ENCODE measurements at places on chromosomes 7 and 10.

DNA sequence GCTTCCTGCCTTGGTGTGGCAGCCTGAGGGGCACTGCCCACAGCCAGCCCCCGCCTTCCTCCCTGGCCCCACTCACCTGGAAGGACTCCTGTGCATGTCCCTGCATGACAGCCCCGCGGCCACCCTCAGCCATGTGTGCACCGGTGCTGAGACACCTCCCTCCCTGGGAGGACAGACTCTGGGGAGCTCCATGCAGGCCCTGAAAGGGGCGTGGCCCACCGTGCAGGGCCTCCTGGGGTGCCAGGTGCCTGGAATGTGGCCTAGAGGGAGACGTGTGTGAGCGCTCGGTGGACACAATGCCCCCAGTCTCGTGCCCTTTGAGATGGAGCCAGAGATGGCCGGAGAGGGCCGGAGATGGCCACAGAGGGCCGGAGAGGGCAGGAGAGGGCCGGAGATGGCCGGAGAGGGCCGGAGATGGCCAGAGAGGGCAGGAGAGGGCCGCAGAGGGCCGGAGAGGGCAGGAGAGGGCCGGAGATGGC lies 59.1 kb upstream of the PPP2R2D start:
- DNase-seq = no peak

- DNase-seq = no peak
Measured at GRCh38 chr10:11465406-11465805, 146.0 kb downstream of the USP6NL start.

- DNase-seq = no peak
Measured at GRCh38 chr7:127974446-127975035, 56.7 kb downstream of the LRRC4 start.

GRCh38 chr10:1465418-1465911 lies 271.9 kb downstream of the ADARB2 start:
- no peak for DNase-seq

- no peak for DNase-seq
Measured at GRCh38 chr10:70201105-70201504, 30.8 kb upstream of the SAR1A start.

DNA sequence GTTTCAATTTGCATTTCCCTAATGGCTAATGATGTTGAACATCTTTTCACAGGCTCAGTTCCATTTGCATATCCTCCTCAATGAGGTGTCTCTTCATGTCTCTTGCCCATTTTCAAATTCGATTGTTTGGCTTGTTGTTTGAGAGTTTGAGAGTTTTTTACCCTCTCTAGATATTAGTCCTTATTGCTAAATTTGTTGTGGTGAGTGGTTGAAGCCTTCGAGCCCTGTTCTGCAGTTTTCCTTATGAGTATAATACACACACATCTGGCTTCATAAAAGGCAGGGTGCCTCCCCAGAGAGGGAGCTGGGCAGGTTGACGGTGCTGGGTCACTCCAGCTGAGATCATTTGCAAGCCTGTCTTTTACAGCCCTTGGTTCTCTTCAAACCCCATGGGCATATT lies 65.1 kb downstream of the RGS10 start:
- no peak for DNase-seq

GRCh38 chr10:96890172-96890513 lies 58.0 kb downstream of the LCOR start:
- DNase-seq = no peak

GRCh38 chr10:89543841-89544240 lies 8.4 kb upstream of the SLC16A12 start:
- no peak for DNase-seq

DNA sequence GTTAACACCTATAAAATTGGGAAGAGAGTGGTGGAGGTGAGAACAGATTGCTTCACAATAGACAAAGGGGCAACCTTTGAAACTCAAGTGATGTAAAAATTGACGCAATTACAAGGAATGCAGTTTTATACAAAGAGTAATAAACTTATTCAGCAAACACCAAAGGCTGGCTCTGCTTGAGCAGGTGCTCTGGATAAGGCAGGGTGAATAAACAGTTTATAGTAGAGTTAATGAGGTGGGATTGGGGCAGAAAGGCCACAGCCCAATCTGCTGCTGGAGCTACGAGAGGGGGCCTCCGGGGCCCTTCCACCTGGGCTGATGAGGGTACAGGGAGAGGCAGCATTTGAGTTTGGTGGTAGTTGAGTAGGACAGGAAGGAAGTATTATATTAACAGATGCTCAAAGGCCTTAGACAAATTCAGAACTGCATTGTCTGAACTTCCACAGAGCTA lies 6.0 kb downstream of the MUC12 start:
- no peak for DNase-seq

GRCh38 chr10:26725837-26726727 lies 28.6 kb downstream of the PDSS1 start:
- no peak for DNase-seq

DNA sequence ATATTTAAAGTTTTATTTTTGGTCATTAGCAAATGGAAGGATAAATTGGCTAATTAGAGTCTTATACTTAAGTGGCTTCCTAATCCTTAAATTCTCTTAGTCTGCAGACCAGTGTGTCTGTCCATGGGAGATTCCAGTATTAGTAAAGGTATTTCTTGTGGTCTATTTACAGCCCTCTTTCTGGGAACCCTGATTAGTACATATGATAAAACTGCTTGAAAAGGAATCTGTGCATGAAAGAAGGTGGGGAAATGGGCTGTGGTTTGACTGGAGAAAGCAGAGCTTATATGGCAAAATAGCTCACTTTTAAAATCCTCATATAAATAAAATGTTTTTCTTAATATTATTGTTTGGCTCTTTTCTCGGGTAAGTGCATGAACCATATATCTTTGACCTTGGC lies 124.5 kb upstream of the RHOBTB1 start:
- no peak for DNase-seq

DNA sequence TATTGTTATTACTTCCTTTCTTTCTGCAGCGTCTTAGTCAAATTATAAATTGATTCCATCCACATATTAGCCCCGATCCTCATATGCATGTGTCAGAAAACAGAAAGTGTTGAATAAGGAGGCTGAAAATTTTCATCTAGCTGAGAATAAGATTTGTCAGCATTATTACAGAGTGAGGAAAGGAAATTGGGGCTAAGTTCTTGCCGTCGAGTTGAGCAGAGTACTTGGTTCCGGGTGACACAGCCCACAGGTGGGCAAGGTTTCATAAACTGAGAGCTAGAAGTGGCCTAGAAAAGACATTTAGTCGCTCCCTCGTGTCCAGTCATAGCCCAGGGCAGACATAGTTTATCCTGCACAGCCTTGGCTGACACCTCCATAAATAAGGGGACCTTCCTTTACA lies 461.7 kb upstream of the GALNT17 start:
- no peak for DNase-seq

- DNase-seq = no peak
Measured at GRCh38 chr10:79327090-79327457, 20.2 kb upstream of the PPIF start.

DNA sequence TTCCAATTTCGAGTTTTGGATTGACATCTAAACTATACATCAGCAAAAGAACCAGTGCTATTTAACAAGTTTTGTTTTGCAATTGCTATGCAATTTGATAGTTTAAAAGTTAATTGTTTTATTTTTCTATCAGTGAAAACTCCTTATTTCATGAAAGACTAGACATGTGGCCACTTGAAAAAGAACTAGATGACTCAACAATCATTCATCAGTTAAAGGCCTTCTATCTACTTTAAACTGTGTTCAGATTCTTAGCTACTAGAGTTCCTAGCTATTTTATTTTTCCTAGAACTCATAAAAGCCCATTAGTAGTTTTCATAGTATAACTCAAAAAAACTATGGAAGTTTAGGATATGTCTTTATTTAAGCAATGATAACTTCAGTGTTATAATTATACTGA lies 104.6 kb upstream of the LSM8 start:
- DNase-seq = no peak

- no peak for DNase-seq
Measured at GRCh38 chr7:113026941-113027340, 59.7 kb downstream of the GPR85 start.

- DNase-seq = peak; percentile 42
Measured at GRCh38 chr10:58107506-58107905, 160.2 kb downstream of the IPMK start.

DNA sequence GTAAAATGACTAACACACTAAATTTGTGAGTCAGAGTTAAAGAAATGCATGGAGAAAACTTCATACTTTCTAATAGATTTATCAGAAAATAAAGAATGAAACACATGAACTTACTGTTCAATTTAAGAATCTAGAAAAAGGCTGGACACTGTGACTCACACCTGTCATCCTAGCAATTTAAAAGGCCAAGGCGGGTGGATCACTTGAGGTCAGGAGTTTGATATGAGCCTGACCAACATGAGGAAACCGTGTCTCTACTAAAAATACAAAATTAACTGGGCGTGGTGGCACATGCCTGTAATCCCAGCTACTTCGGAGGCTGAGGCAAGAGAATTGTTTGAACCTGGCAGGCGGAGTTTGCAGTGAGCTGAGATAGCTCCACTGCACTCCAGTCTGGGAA lies 1106.2 kb upstream of the LRRN3 start:
- no peak for DNase-seq

GRCh38 chr7:13742126-13742525 lies 247.3 kb downstream of the ETV1 start:
- peak; percentile 44 for DNase-seq

DNA sequence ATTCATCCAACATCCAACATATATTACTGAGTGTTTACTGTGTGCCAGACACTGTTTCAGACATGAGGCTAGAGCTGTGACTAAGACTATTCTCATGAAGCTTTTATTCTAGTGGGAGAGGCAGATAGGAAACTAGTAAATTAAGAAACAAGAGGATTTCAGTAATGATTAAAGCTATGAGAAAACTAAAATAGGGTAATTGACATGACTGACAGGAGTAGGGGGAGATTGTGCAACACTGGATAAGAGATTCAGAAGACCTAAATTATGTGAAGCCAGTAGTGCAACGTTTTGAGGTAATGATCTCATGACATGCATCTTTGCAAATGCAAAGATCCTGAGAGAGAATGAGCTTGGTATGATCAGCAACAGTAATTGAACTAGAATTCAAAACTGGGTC lies 48.6 kb upstream of the MKLN1 start:
- no peak for DNase-seq

DNA sequence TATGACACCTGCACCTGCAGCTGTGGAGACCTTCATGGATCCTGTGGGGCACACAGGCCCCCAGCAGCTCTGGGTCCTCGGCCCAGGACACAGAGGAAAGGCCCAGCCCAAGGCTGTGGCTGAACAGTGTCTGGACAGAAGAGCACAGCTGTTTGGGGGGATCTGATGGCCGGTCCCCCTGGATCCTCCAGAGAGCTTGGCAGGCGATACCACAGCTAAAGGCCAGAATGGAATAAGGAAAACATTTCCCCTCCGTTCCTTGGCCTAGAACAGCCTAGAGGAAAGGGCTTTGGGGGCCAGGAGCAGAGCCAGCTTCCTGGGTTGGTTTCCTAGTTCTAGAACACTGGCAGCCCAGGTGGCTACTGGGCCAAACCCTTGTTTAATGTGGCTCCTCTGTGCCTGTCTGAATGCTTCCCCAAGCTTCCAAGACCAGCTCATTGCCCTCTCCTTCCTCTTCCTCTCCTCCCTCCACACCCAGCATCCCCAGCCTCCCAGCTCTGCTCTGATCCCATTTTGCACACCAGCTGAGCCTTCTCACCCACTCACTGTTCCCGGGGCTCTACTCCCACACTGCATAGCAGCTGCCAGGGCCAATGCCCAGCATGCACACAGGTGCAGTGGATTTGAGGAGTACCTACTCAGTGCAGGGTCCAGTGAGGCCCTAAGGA lies 46.9 kb downstream of the GPAM start:
- no peak for DNase-seq

GRCh38 chr7:142508251-142508650 lies 241.0 kb upstream of the PRSS1 start:
- DNase-seq = no peak

DNA sequence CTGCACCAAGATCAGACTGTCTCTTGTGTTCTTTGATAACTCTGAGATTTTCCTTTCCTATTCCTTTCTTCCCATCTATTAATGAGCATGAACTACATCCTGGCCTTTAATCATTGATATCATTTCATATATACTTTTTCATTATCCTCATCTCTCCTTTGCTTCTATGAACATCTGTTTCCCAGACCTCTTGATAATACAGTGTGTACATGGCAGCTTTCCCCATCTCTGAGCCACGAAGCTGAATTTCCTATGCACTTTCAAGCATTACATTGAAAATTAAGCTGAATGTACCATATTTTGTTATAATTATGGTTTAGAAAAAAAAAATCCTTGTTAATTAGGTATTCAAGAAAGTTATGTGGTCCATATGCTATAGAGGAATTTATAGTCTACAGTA lies 60.9 kb upstream of the CREB5 start:
- DNase-seq = no peak

GRCh38 chr10:7533657-7534479 lies 123.0 kb upstream of the SFMBT2 start:
- no peak for DNase-seq

DNA sequence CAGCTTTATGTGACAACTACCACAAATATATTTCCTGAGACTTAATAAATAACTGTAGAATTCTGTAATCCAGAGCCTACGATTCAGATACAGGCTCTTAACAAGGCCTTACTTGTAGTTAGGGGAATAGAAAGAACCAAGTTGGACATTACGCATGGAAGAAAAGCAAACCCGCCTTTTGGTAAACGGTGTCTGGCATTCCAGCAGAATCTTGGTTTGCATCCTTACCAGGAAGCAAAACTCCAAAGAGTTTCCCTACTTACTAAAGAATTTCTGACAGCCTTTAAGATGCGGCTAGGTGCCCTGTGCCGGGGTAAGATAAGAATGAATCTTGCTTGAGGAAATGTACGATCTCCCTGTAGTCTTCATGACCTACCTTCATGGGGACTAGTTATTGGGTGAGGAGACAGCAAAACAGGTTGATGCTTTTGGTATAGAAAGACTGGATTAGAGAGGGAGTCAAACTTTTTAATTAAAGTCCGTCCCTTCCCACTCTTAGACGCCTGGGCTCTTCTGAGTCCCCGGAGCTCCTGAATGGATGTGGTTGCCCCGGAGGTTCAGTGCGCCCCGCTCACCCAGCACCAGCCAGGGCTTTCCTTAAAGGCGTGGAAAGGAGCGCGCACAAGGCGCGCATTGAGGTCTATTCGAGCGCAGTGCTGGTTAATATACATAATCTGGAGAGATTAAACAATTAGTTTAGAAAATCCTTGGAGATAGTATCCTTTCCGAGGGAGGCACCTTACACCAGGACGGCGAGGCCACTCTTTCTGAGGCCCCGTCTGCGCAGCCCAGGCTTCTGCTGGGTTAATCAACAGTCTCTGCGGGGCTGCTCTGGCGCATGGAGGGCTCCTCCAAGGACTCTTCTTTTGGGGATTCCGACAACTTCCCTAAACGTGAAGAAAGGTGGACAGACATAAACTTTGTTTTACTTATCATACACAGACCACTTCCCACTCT lies 11.5 kb downstream of the PTF1A start:
- DNase-seq = no peak

- no peak for DNase-seq
Measured at GRCh38 chr7:154424350-154424749, 372.2 kb downstream of the DPP6 start.

GRCh38 chr10:121947343-121948330 lies 19.8 kb upstream of the ATE1 start:
- no peak for DNase-seq

GRCh38 chr10:73875139-73875475 lies 752 bp upstream of the CAMK2G start:
- no peak for DNase-seq

- DNase-seq = peak; percentile 77
Measured at GRCh38 chr7:23470330-23471105, at the start of gene IGF2BP3. Gene IGF2BP3, minus strand, starts transcription at chr7:23470491. Its CDS starts 381 bp downstream, at chr7:23470110.

Data from AG04449 (cell line).